ENCODE measurements at places on chromosomes 4 and X.

GRCh38 chrX:118839334-118839958, 15.8 kb downstream of the ZCCHC12 start:
- no peaks in the 10 kb centered on the region for H3K36me3 ChIP-seq
- peak; percentile 90 for DNase-seq
- peaks cover 10% of the 10 kb centered on the region for H3K27me3 ChIP-seq
- H3K27ac ChIP-seq: no peak overlapping the region
- H3K4me3 ChIP-seq: peak overlapping the region; percentile 46
- peaks cover 2% of the 10 kb centered on the region for H3K4me1 ChIP-seq

GRCh38 chrX:940691-941090, 271.8 kb downstream of the CRLF2 start:
- H3K27me3 ChIP-seq: no peaks in the 10 kb centered on the region
- no peak overlapping the region for H3K4me3 ChIP-seq
- H3K4me1 ChIP-seq: no peaks in the 10 kb centered on the region
- no peak overlapping the region for H3K27ac ChIP-seq
- no peaks in the 10 kb centered on the region for H3K36me3 ChIP-seq

GRCh38 chr4:80073473-80074008, 512 bp upstream of the ANTXR2 start:
- no peaks in the 10 kb centered on the region for H3K27me3 ChIP-seq
- H3K4me3 ChIP-seq: peak overlapping the region; percentile 96
- peaks cover 12% of the 10 kb centered on the region for H3K4me1 ChIP-seq
- peak overlapping the region; percentile 92 for H3K27ac ChIP-seq
- H3K36me3 ChIP-seq: peaks cover 17% of the 10 kb centered on the region

GRCh38 chr4:118985170-118986000, 96.7 kb downstream of the SYNPO2 start:
- no peak overlapping the region for H3K27ac ChIP-seq
- no peaks in the 10 kb centered on the region for H3K27me3 ChIP-seq
- no peak overlapping the region for H3K4me3 ChIP-seq
- no peaks in the 10 kb centered on the region for H3K36me3 ChIP-seq

- no peaks in the 10 kb centered on the region for H3K4me1 ChIP-seq
- H3K27ac ChIP-seq: no peak overlapping the region
- no peaks in the 10 kb centered on the region for H3K27me3 ChIP-seq
- peaks cover 3% of the 10 kb centered on the region for H3K36me3 ChIP-seq
Observed at GRCh38 chr4:80202190-80202711, 4.9 kb downstream of the PRDM8 start.

DNA sequence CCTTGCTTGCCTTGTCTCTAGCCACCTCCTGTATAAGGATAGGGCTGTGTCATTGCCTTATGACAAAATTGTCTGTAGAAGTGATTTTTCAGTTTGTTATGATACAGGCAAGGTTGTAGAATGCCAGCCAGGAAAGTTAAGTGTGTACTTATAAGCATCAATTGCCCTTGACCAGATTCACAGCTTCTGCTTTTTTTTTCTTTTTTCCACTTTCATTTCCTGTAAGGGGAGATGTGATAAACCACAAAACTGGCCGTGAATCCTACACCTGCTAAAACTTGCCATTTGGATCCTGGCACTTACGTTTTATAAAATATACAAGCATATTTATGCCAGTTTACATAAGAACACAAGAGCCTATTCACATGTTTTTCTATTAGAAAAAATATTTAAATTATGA, 35.0 kb upstream of the BMPR1B start:
- DNase-seq: no peak
- H3K36me3 ChIP-seq: no peaks in the 10 kb centered on the region
- no peaks in the 10 kb centered on the region for H3K27me3 ChIP-seq
- no peak overlapping the region for H3K4me3 ChIP-seq
- H3K4me1 ChIP-seq: peaks cover 2% of the 10 kb centered on the region
- H3K27ac ChIP-seq: no peak overlapping the region

DNA sequence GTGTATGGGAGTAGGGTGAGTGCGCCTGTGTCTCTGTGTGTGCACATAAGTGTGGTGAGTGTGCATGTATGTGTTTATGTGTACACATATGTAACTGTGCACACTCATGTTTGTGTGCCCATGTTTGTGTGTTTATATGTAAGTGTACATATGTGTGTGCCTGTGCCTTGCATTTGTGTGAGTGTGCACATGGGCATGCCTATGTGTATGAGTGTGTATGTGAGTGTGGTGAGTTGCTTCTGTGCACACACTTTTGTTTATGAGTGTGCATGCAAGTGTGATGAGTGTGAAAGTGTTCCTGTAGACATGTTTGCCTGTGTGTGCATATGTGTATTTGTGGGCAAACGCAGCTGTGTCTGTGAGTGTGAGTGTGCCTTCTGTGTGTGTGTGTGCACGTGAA, 7.2 kb downstream of the IL9R start:
- no peak overlapping the region for H3K27ac ChIP-seq
- no peaks in the 10 kb centered on the region for H3K27me3 ChIP-seq
- DNase-seq: no peak

DNA sequence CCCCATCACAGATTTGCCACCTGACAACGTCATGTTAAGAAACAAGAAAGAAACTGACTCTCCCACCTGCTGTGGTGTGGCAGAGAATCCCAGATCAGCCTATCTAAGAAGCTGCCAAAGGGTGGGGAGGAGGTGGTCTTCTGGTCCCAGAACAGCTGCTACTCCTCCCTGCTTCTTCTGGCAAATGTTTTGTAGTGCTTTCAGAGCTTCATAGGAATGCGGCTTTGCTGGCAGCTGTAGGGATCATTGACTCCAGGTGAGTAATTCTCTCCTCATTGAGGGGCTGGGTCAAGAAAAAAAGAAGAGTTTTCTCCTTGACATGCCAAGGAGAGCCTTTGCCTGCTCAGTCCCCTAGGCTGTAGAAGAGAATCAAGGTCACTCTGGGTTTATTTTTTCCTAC, 23.3 kb downstream of the NRK start:
- no peak overlapping the region for H3K27ac ChIP-seq
- H3K4me3 ChIP-seq: no peak overlapping the region
- peaks cover 5% of the 10 kb centered on the region for H3K27me3 ChIP-seq
- no peaks in the 10 kb centered on the region for H3K36me3 ChIP-seq
- no peak for DNase-seq

DNA sequence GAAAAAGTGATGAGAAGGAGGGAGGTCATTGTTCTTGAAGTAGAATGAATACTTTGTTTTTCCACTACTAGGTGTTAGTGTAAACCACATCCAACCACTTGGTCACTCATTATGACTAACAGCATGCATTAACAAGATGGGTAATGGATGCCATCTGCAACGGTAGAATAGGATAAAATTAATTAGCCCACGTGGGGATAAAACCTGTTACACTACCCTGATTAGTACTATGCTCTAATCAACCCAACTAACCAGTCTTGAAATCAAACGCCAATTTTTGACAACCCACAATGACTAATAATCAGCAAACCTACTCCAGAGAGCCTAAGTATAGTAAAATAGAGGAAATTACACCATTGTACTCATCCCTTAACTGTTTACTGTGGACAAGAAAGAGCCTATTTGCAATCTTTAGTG, 93.4 kb upstream of the MCF2 start:
- DNase-seq: no peak
- H3K27me3 ChIP-seq: no peaks in the 10 kb centered on the region
- H3K36me3 ChIP-seq: peaks cover 17% of the 10 kb centered on the region
- H3K4me3 ChIP-seq: no peak overlapping the region

DNA sequence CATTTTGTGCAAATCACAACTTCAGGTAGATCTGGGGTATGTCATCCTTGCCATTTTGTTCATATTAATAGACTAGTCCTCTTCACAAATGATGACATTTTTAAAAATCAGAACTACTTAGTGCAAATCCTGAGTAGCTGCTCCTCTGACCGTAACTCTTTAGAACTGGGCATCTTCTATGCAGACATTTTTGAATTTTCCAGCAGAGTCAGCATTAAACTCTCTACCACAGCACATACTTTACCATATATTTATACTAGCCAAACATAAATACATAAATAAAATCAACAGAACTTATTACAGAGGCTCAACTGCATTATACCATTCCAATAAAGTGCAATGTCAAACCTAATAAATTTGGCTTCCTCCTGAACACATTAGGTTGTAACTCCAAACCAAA, 4.5 kb upstream of the SLITRK2 start:
- no peak overlapping the region for H3K4me3 ChIP-seq
- H3K4me1 ChIP-seq: no peaks in the 10 kb centered on the region
- no peaks in the 10 kb centered on the region for H3K36me3 ChIP-seq
- H3K27me3 ChIP-seq: peaks cover 2% of the 10 kb centered on the region

DNA sequence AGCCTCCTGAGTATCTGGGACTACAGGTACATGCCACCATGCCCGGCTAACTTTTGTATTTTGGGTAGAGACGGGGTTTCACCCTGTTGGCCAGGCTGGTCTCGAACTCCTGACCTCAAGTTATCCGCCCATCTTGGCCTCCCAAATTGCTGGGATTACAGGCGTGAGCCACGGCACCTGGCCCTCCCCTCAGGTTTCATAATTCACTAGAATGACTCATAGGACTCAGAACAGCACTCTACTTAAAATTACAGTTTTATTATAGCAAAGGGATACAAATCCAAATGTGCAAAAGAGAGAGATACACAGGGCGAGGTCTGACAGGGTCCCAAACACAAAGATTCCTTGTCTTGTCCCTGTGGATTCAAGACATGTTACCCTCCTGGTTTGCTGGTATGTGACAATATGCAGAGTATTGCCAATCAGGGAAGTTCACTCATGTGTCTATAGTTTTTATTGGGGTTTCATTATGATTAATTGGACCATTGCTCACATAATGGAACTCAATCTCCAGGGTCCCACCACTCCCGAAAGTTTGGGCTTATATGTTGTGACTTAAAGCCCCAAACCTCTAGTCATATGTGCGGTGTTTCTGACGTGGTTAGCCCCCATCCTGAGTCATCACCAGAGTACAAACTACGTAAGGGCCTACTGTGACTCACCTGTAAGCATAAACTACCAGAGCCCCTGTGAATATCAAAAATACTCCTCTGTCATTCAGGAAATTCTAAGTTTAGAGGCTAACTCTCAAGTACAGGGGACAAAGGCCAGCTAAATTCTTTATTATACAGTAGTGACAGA, 5.2 kb downstream of the YIPF6 start:
- H3K27me3 ChIP-seq: no peaks in the 10 kb centered on the region
- H3K27ac ChIP-seq: no peak overlapping the region
- H3K36me3 ChIP-seq: no peaks in the 10 kb centered on the region
- no peak for DNase-seq

- no peak overlapping the region for H3K27ac ChIP-seq
- no peaks in the 10 kb centered on the region for H3K4me1 ChIP-seq
- no peaks in the 10 kb centered on the region for H3K27me3 ChIP-seq
- DNase-seq: no peak
- H3K4me3 ChIP-seq: no peak overlapping the region
Observed at GRCh38 chr4:16890651-16891050, 7.8 kb downstream of the LDB2 start.

DNA sequence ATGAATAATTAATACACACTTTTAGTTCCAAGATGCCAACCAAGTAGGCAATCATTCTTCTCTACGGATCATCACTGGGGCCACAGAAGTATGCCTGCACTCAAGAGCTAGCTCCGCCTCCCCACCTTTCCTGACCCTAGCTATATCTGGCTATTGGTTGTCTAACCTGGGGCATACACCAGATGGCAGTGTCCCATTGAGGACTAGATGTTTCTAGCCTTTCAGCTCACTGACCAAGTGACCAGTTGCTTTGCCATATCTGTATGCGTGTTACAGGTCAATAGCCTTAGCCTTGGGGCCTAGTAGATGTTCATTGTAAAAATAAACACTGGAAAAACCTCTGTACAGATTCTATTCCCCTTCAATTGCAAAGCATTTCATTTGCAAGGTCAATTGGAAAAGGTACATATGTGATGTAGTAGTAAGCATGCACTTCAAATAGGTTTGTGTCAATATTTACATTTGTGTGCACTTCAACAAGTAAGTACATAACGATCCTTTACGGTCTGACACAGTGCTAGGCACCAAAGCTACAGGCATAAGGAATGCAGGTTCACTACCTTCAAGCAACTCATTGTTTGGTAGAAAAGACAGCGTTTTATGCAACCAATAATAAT, 521.7 kb downstream of the PPARGC1A start:
- H3K4me1 ChIP-seq: no peaks in the 10 kb centered on the region
- peak; percentile 9 for DNase-seq
- H3K36me3 ChIP-seq: no peaks in the 10 kb centered on the region

- no peak for DNase-seq
- H3K27ac ChIP-seq: no peak overlapping the region
- no peak overlapping the region for H3K4me3 ChIP-seq
- no peaks in the 10 kb centered on the region for H3K36me3 ChIP-seq
Observed at GRCh38 chr4:478373-478772, 20.6 kb downstream of the ZNF721 start.

DNA sequence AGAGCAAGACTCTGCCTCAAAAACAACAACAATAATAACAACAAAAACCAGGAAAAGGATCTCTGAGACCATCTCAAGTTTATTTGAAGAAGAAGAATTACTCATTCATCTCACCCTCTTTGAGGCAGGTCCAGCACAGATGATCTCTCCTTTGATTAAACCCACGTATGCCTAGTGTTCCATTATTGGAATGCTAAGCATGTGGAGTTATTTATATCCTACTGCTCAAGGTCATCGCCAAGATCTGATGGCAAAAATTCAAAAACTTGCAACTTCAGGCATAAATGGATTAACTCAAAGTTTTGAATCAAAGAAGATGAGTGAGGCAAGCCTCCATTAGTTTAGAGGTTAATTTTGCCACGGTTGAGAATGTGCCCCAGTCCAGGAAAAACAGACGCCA, 184.2 kb downstream of the DHRSX start:
- no peak overlapping the region for H3K4me3 ChIP-seq
- H3K36me3 ChIP-seq: no peaks in the 10 kb centered on the region
- no peak for DNase-seq
- H3K4me1 ChIP-seq: no peaks in the 10 kb centered on the region

- DNase-seq: peak; percentile 22
- H3K27ac ChIP-seq: no peak overlapping the region
- no peaks in the 10 kb centered on the region for H3K27me3 ChIP-seq
- H3K4me1 ChIP-seq: no peaks in the 10 kb centered on the region
Observed at GRCh38 chr4:182975806-182976205, 58.6 kb upstream of the DCTD start.

GRCh38 chr4:158129694-158130093, 43.1 kb downstream of the GASK1B start:
- H3K36me3 ChIP-seq: no peaks in the 10 kb centered on the region
- H3K27me3 ChIP-seq: no peaks in the 10 kb centered on the region
- no peak overlapping the region for H3K27ac ChIP-seq
- no peak overlapping the region for H3K4me3 ChIP-seq
- no peaks in the 10 kb centered on the region for H3K4me1 ChIP-seq
- DNase-seq: no peak

DNA sequence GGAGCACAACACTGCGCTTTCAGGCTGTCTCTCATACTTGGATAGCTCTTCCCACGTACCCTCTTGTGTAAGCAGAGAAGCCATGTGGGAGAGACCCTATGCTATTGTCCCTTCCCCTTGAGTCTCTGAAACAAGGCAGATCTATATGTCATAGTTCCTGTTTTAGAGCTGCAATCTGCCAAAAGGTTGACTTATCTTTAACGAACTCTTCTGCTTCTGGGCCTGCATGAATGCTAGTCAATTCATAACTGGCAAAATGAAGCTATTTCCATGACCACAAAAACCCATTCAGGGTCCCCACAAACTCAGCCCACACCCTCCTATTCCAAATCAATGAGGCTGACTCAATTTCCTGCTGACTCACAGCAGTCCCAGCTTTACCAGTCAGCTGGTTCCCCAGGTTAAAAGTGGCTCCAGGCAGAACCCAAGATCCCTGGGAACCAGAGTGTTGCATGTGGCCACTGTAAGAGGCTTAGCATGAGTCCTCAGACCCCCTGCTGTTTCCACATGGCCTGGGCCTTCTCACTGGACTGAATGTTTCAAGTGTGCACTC, 25.3 kb upstream of the SOD3 start:
- H3K36me3 ChIP-seq: no peaks in the 10 kb centered on the region
- DNase-seq: no peak
- no peaks in the 10 kb centered on the region for H3K4me1 ChIP-seq
- H3K4me3 ChIP-seq: no peak overlapping the region
- H3K27me3 ChIP-seq: no peaks in the 10 kb centered on the region
